ENCODE measurements at places on chromosomes 7 and 10.

- no peak for DNase-seq
Observed at GRCh38 chr10:50477287-50478203, 146.2 kb downstream of the SGMS1 start.

DNA sequence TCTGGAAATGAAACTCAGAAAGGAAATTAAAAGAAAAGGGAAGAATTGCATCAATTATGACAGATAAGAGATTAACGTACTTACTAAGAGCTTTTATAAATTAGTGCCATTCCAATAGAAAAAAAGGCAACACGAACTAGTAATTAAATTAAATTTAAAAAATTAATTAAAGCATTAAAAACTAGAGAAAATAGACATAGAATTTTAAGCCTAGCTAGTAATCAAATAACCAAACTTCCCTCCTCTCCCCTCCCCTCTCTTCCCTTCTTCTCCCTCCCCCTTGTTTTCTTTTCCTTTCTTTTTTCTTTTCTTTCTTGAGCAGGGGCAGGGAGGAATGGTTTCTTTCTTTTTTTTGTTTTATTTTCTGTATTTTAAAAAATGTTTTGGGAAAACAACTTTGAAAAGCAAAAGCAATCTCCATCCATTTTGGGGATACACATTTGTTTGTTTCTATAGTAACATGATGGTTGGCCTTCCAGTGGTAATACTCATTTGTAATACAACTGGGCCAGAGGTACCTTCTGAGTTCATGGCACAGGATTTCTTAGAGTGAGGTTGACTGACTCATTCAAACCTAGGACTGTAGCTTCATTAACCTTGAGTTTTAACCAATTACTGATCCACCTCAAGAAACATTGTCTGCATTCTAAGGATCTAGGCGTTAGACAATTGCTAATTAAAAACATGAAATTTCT lies 132.6 kb downstream of the ST7 start:
- no peak for DNase-seq

GRCh38 chr7:64666663-64667050 lies 724 bp downstream of the ZNF107 start:
- DNase-seq, result no peak

DNA sequence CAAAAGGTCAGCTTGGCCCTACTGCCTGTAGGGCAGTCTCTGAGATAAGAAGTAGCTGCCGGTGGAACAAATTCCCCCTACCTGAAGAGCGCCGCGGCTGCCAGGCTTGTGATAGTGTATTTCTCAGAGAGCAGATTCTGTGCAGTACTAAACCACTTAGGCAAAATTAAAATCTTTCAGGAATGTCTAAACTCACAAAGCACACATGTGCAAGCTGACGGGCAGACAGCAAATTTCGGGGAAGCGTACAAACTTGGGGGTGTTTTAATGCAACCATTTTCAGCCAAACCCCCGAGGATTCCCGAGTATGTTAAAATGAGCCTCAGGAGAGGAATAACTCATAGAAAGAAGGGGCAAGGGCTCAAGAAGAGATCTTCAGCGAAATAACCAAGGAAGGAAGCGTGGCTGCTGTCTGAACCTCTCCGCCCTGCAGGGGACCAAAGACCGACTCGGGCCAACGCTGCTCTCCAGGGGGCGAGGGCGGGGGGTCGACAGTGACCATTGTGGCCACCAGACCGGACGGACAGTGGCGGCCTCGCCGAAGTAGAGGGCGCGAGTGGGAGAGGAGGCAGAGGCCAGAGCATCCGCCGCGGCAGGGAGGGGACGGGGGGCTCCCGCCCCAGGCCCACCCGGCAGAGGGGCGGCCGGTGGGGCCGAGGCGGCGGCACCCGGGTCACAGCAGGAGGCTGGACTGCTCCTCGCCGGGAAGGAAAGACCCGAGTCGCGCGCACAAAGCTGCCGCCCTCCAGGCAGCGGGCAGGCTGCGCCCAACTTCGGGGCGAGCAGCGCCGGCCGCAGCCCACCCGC lies 819 bp downstream of the HYCC1 start:
- no peak for DNase-seq

- no peak for DNase-seq
Observed at GRCh38 chr7:24824896-24825295, 67.6 kb upstream of the GSDME start.

DNA sequence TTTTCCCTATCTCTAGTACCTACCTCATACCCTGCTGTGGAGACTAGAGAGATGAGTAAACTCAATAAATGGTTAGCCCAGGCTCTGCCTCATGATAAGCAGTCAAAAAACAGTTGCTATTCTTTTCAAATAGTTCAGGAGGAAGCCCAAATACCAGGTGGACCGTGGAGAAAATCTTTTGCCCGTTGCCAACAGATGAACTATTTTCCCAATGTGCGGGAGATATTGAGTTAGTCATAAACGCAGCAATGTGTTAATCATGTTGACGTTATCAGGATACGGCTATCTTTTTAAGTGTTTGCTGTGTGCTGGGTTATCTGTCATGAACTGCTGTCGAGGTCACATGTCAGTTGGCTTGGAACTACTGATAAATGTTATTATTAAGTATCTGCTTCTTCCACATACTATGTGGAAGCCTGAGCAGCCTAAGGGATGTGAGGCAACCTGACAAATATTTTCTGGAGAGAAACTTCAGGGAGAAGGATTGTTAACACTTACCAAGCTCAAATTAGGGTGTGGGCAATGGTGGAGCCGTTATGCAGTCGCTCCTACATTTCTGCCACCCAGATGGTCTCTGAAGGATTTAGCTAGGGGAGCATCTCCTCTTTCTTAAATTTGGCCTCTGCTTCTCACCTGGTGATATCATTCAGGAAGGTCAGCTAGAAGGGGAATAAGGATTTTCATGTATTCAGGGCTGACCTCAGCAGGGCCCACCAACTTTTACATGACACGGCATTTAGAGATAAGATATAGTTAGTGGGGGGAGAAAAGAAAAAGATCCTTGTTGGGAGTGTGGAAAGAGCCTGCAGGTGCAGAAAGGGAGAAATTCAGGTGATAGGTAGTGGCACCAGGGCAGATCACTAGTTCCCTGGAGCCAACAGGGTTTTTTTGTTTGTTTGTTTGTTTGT lies 33.5 kb upstream of the SLC26A3 start:
- DNase-seq, result no peak

GRCh38 chr10:82242778-82243177 lies 367.8 kb downstream of the NRG3 start:
- no peak for DNase-seq

GRCh38 chr7:50317221-50317678 lies 12.7 kb downstream of the IKZF1 start:
- DNase-seq, result no peak

GRCh38 chr10:6581778-6582228 lies 1.7 kb upstream of the PRKCQ start:
- no peak for DNase-seq

DNA sequence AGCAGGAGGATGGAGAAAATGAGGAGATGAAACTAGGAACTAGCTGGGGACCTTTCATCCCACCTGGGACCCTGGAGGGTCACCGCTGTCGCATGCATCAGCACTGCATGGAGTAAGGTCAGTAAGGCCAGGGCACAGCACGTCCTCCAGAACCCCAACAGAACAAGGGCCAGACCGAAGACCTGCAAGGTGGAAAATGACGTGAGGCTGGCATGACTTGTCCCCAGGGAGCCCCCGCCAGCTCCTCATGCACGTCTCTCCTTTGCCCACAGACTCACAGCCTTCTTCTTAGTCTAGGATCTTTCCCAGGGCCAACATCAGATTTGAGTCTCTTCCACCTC lies 4.7 kb downstream of the ZNF488 start:
- peak; percentile 7 for DNase-seq

DNA sequence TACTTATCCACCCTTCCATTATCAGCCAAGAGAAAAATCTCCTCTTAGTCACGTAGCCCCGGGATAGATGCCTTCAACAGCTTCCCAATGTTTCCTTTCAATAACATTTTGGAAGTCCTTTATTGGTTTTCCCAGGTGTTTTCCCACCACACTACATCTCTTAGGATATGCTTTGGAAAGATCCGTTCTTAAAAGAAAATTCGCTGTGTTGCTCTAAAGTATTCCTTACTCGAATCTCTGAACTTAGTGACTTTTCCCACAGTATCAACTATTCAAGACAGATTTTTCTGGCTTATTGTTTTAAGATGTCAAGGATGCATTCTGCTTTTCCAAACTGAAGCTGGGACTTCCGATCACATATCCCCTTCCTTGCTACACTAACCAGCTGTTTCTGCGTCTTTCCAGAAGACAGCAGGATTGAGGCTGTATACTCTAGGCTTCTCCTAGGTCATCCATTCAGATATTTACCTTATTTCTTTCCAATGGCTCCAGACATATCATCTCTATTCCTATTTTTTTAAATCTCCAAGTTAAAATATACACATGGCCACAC lies 36.5 kb upstream of the SVIL start:
- no peak for DNase-seq

DNA sequence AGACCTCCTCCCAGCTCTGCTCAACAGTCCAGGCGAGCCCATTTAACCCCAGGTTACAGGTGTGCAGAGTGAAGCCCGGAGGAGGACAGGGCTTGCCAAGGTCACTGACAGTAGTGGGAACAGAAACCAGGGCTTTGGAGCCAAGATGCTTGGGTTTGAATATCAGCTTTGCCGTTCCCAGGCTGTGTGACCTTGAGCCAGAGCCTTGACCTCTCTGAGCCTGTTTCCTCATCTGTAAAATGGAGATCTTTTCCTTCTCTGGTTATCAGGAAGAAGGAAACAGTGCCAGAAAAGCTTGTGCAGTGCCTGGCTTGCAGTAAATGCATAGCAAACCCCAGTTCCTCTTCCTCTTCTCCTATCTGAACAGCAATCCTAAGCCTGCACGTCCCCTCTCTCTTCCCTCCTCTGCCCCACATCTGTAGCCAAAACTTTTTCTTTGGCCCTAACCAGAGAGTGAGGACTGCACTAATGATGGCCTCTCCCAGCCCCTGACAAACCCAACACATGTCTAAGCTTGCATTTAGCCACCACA lies 21.4 kb upstream of the MLXIPL start:
- no peak for DNase-seq

DNA sequence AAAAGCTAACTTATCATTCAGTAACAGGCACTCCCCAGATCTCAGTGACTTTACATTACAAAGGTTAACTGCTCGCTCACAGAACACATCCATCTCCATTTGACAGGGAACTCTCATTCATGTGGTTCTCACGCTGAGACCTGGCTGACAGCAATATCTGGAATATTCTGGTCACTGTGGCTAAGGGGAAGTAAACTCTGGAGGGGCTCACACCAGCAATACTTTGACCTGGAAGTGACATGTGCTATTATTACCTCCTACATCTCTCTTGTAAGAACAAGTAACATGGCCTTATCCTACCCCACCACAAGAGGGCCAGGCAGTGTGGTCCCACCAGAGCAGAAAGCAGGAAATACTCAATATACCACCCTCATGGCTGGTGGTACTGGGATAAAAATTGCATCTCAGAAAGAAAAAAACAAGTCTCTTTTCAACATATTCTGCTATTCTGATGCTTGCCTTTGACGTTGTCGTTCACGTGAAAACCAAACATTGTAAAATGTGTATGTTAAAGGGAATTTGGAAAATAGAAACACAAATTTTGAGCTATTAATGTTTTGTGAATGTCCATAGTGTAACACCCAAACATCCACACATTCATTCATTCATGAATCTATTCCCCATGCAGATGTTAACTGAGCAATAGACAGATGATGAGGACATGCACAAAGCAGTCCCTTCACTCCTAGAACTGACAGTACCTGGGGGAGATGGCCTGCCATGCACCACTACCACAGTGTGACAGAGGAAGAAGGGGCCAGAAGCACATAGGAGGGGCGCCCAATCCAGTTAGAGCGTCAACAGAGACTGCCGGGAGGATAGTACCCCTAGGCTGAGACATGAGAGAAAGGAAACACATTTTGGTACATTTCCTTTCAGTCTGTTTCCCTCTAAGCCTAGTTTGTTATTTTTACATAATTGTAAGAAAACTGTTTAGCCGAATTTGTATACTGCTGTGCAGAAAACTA lies 166.0 kb upstream of the SP4 start:
- DNase-seq, result no peak

DNA sequence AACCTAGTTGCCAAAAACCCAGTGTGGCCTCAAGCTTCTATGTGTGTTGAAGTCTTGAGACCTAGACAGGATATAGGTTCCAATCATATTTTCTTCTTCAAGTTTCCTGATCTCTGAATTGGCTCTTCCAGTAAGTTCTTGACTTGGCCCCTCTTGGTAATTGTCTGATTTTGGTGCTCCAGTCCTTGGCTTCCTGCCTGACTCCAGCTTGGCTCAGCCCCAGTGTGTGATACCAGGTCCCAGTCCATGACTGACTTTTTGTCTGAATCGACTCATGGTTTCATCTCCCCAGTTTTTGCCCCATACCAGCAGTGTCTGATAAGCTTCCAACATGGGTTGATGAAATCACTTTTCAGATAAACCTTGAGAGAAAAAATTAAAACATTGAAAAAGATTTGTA lies 72.3 kb downstream of the FAS start:
- DNase-seq, result peak; percentile 28

GRCh38 chr7:135980665-135981180 lies 3.6 kb upstream of the MTPN start:
- no peak for DNase-seq

- DNase-seq, result no peak
Observed at GRCh38 chr10:49299816-49300139, 808 bp downstream of the C10orf71 start.

- no peak for DNase-seq
Observed at GRCh38 chr7:99272476-99273045, at the start of gene MYH16. MYH16 (plus strand) TSS chr7:99272839.

- no peak for DNase-seq
Observed at GRCh38 chr10:96502561-96503282, 11.0 kb downstream of the TLL2 start.

- no peak for DNase-seq
Observed at GRCh38 chr7:26991796-26992195, 104.0 kb downstream of the HOXA1 start.

GRCh38 chr10:115931309-115931708 lies 341.7 kb downstream of the GFRA1 start:
- no peak for DNase-seq

Data from breast epithelium (tissue), 4 donors.